Renal cortical epithelial cell (primary cell): ENCODE measurements at places on chromosomes 4 and X.
A peak's percentile ranks its signal among the peaks of the same experiment; 100 is the strongest.

DNA sequence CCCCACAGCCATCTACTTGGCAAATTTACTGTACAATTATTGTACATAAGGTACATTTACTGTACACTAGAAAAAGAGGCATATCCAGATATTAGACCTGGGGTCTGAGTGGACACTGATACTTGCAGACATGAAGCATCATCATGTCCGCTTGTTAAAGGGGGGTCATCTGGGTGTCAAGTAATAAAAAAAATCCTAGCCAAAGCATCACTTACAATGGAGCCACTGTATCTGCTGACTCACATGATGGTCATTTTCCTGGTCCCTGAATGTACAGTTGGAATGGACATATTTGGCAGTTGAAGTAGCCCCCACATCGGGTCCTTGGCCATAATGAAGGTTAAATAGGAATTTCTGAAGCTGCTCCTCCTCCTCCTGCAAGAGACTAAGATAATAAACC lies 228.8 kb downstream of the THOC2 start:
- DNase-seq, result no peak

DNA sequence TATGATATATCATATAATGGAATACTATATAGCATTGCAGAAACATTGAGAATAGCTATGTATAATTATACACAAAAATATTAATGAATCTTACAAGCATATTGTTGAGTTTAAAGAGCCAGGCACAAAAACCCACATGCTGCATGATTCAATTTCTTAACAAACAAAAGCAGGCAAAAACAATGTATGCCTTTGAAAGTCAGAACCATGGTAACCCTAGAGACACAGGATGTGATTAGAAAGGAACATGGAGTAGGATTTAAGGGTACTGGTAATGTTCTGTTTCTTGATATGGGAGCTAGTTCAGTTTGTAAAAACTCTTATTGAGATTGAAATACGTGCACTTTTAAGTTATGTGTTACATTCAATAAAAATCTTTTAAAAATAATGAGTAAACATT lies 21.5 kb downstream of the CXCL8 start:
- no peak for DNase-seq

DNA sequence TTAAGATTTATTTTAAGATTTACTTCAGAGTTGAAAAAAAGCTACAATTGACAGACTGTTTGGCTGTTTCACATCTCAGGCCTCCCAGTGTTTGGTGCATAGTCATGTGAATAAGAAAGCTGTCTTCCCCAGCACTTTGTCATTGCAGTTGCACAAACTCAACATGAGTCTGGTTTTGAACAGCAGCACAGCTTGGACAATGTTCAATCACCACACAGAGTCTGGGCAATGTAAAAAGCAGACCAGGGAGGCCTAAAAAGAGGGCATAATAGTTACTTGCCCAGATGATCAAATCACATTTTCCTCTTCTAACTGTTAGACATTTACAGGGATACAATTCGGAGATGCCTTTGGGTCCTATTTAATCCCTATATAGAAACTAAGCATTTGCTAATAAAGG lies 1055.0 kb downstream of the RPA4 start:
- DNase-seq, result no peak

GRCh38 chr4:121154103-121154515 lies 10.0 kb downstream of the TNIP3 start:
- no peak for DNase-seq

DNA sequence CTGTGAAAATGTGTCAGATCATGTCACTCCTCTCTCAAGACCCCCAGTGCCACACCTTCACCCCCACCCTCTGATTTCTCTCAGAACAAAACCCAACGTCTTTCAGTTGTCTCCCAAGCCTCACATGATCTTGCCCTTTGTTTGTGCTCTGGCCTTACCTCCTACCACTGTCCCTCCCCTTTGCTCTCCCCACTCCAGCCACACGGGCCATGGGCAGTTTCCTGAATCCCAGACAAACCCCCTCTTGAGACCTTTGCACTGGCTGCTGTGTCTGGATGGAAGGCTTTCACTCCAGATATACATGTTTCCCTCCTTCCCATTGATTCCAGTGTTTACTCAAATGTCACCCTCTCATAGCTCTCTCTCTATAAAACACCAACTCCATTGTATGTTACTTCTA lies 3.6 kb upstream of the CENPE start:
- no peak for DNase-seq

DNA sequence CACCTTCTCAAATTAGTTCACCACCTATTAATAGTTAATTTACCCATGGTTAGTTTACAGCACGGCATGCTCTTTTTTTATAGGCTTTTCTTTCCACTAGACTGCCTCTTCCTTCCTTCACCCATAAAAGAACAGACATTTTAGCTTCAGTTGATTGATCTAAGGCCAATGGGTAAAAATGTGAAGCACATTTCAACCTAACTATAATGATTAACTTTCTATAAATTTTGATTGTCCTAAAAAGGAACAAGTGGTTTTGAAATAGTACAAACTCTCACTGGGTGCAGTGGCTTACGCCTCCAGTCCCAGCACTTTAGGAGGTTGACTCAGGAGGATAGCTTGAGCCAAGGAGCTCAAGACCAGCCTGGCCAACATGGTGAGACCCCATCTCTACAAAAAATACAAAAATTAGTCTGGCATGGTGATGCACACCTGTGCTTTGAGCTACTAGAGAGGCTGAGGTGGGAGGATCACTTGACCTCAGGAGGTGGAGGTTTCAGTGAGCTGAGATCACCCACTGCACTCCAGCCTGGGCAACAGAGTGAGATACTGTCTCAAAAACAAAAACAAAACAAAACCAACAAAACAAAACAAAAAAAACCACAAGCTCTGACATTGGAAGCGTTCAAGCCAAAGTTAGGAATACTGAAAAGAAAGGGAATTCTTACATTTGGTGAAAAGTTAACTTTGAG lies 89.9 kb upstream of the FAT1 start:
- DNase-seq, result peak; percentile 99

DNA sequence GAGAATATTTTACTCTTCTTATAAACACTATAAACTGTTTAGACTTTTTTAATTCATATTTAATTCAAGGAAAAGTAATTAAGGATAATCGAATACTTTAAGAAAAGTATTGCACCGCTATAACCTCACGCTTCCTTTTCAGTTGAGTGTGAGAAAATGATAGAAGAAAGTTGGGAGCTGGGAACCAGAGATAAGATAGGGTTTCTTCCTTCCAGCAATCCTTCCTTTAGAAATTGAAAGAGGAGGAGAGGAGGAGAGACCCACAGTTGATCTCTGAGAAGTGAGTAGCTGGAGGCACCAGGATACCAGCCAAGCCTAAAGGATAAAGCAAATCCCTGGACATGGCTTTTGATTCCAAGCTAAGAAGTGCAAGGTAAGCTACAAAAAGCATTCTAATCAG lies 242.3 kb upstream of the NOCT start:
- no peak for DNase-seq

- DNase-seq, result no peak
Measured at GRCh38 chr4:145346081-145346480, 135.6 kb upstream of the SMAD1 start.

DNA sequence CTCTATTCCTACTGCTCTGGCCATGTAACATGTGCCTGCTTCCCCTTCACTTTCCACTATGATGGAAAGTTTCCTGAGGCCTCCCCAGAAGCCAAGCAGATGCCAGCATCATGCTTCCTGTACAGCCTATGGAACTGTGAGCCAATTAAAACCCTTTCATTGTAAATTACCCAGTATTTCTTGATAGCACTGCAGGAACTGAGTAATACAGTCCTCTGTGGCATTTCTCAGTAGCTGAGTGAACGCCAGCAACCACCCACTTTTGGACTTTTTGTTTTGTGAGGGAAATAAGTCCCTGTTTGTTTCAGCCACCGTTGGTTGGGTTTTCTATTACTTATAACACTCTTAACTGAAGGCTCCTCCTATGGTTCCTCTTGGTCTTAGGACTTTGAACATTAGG lies 104.1 kb downstream of the C4orf51 start:
- DNase-seq, result no peak

DNA sequence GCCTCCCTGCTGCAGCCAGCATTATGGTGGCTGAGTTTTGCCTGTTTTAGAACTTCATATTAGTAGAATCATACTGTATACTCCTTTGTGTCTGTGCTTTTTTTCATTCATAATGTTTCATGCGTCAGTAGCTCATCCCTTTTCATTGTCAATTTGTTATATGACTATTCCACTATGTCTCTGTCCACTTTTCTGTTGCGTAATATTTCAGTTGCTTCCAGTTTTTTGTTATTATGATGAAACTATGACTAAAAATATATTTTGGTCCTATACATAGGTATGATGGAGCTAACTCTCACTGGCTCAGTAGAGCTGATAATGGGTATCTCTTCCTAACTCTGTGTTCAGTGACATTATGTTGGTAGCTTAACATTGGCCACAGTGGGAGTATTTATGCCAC lies 48.3 kb downstream of the DMP1 start:
- no peak for DNase-seq

GRCh38 chrX:109720947-109721346 lies 12.1 kb downstream of the ACSL4 start:
- no peak for DNase-seq

- DNase-seq, result no peak
Measured at GRCh38 chr4:10201381-10202223, 85.0 kb upstream of the WDR1 start.

DNA sequence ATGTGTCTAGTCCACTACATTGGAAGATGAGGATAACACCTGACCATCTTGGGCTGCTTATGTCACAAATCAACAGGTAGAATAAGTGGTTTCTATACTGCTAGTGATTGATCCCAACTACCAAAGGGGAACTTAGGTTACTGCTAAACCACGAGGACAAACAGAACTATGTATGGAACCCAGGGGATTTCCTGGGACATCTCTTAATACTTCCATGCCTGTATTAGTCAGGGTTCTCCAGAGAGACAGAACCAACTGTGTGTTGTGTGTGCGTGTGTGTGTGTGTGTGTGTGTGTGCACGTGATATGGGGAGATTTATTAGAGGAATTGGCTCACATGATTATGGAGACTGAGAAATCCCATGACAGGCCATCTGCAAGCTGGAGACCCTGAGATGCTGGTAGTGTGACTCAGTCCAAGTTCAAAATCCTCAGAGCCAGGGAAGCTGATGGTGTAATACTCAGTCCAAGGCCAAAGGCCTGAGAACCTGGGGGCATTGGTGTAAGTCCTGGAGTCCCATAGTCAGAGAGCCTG lies 16.2 kb upstream of the AFF1 start:
- DNase-seq, result peak; percentile 77

DNA sequence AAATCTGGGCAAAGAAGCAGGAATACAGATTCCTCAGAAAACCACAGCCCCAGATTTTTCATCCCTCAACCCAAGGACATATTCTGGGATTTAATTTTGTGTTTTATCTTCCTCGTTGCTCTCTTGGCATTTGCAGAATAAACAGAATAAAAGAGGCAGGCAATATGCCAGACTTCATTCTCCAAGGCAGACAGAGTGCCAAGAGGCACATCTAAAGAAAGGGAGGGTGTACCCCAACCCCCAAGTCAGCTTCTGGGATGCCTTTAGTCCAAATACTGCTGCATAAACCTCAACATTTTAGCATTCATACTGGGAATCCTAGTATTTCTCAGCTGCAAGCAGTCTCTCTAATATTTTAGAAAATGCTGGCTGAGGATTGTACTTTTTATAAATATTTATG lies 629.2 kb downstream of the KLHL13 start:
- no peak for DNase-seq

DNA sequence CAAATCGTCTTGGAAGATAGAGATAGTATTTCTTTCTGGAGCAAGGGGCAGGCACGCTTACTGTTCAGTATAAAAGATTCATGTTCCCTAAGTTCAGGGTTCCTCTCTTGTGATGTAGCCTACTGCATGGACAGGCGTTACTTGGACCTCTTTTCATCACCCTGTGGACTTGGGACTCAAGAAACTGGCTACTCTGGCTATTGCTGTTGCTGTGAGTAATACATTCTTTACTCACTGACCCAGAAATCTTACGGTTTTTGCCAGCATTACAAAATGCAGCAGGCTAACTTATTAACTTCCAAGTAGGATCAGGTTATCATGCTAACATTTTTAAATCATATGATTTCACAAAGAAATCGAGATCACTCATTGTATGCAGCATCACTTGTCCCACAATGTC lies 12.8 kb upstream of the GUCY1B1 start:
- DNase-seq, result peak; percentile 98

DNA sequence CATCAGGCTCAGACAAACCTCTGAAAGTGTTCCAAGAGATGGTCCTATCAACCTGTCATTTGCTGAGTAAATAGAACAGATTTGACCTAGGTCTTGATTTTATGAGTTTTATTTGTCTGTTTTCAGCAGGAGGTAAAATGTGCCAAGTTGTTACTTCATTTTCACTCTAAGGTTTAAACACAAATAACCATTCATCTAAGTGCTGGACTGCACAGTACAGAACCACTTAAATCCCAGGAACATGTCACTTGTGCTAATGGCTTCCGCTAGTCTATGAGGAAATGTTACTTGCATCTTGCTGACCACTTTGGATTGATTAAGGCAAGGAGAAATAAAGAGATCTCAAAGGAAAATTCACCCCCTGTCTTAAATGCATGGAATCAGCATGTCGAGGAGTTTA lies 660.7 kb downstream of the SMARCA1 start:
- DNase-seq, result no peak

- no peak for DNase-seq
Measured at GRCh38 chr4:4991541-4992099, 27.6 kb downstream of the CYTL1 start.

- no peak for DNase-seq
Measured at GRCh38 chrX:1493412-1493811, 40.7 kb upstream of the ASMTL start.

DNA sequence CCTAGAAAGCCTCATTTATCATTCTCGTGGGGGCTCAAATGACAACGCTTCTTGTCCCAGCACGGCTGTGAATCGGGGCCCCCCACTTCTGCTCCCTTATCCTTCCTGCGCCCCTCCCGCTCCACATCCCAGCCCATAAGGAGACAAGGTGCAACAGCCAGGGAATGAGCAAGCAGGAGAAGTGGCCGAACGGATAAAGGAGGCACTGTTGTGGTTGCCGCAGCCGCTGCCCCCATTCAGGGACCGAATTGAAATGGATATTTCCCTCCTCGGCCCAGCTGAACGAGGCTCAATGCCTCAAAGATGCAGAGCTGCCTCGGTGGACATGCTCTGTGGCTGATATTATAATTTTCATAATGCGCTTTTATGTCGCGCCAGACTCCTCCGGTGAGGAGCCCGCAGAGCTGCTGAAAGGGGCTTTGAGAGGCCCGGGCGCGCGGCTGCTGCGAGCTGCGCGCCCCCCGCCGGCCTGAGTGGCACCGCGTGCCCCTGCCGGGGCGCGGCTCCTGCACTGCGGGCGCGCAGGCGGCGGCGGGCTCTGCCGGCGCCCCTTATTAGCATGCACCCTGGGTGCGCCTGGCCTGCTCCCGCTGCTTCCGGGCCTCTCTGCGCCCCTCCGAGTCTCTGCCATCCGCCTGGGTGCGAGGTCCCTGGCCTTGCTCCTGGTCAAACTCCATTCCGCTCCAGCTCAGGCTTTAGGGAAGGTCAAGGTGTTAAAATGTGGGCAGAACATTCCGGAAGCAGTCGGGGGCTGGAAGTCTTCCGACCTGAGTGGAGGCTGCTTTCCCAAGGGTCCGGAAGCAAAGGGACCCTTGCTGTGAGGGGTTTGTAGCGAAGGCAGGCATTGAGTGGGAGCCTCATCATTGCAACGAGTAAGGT lies 68.2 kb upstream of the TMEM33 start:
- DNase-seq, result no peak
